Placental pericyte (primary cell): ENCODE measurements at places on chromosomes 16 and 17. TPM values are rescaled to one million over a fixed set of nuclear protein-coding genes. Genes with fewer than 3 reads are reported as not detected.

The SLC35G6 gene
- not detected in 2 replicates for total RNA-seq

The DHX58 gene
- 9.6 and 21.2 TPM in 2 replicates for total RNA-seq

The PPM1E gene
- under 0.01 and 0.22 TPM in 2 replicates for total RNA-seq

The LRRC37A gene
- total RNA-seq = 4.0 and 4.2 TPM in 2 replicates

The PHOSPHO1 gene
- 0.66 and 1.3 TPM in 2 replicates for total RNA-seq

The ACAP1 gene
- 0.22 TPM in 1 of 2 replicates, not detected in the other for total RNA-seq

The SAMD14 gene
- total RNA-seq = 1.8 and 5.0 TPM in 2 replicates

The TM4SF5 gene
- total RNA-seq = not detected in 2 replicates

The SGF29 gene
- total RNA-seq = 11.2 and 20.8 TPM in 2 replicates
